ENCODE measurements at places on chromosomes 3 and 15.

DNA sequence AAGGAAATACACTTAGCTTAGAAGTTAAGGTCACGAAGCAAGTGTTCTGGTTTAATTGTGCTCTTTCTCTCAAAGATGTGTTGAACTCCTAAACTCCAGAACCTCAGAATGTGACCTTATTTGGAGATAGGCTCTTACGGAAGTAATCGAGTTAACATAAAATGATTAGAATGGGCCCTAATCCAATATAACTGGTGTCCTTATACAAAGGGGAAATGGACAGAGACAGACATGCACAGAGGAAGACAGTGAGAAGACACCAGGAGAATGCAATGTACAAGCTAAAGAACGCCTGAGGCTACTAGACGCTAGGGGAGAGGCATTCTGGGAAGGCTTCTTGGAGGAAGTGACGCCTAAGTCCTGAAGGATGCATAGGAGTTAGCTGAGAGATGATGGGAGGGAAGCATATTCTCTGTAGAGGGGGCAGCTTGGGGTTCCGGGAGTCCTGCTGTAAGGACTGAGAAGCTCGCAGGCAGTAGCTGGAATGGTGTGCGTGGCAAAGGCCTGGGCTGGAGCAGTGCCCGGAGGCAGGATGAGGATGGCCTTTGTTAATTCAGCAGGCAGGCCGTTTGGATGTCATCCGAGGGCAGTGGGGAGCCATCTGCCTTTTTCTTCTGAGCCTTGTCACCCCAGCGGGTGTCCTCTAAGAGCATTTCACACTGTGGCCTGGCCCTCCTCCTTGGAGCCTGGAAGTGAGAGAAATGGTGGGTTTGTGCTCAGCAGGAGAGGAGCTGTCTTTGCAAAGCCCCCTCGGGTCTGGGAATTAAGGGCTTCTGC is 513.4 kb downstream of the SHQ1 start:
- no peak for DNase-seq

DNA sequence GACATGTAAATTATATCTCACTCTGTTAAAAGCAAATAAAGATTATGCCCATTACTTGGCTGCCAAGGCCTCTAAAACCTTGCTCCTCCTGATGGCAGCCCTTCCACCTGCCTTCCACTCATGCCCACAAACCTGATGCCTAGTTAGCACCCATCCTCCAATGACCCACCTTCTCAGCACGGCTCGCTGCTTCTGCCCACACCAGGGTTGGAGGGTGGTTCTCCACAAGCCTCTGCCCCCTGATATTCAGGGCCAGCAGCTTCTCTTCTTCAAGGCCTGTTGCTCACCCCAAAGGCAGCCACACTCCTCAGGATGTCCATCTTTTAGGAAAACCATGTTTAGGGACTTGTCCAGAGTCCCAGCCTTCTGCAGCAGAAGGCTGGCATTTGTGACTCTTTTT is 263.4 kb upstream of the TLE3 start:
- no peak for DNase-seq

DNA sequence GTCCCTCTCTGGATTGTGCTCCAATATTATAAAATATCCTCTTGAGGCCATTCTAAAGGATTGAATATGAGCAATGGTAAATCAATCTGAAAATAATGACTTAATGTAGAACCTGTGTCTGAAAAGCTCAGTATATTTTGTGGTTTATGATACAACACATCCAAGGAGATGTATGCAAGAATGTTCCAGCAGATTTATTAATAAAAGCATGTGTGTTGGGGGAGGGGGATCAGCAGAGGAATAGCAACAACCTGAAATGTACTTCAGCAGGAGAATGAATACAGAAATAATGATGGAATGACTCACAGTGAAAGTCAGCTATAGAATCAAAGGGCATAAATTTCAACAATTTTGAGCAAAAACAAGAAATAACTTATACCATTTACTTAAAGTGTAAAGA is 56.7 kb upstream of the NUDT16 start:
- DNase-seq: no peak

DNA sequence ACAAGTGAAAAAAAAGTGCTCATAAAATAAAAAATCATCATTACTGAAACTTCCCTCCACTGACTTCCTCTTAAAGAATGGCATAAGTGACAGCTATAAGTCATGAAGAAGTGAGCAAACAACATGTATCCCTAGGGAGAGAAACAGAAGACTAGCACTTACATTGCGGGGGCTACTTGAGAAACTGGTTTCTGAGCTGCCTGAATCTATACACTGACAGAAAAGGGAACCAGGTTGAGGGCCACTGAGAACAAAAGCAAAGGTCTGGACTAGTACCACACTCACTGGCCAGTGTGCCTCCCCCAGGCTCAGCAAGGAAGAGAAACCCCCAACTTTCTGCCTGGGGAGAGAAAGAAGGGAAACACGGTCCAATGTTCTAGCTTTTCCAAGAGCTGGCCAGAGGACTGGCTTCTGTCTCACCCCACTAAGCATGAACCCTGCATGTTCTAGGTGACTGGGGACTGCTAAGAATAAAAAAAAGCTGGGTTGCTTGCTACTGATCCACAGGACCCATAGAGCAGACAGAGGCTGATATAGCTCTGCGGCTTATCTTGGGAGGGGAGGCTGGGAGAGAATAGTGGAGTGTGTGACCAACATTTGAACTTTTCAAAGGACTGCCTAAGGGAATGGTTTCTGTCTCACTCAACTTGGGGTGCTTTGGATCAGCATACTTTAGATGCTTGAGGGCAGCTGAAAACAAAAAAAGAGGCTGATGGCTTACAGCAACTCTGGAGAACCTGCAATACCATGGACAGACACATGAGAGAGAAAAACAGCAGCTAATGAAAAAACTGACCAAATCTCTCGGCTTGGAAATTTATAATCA is 8.1 kb downstream of the RAD18 start:
- DNase-seq: no peak

GRCh38 chr3:172249039-172249438 is 199.2 kb downstream of the GHSR start:
- DNase-seq: no peak
